Right lobe of liver (tissue), 6 donors: ENCODE measurements at places on chromosomes 7 and 10. TPM values are rescaled to one million over a fixed set of nuclear protein-coding genes. Genes with fewer than 3 reads are reported as not detected.

CYTH3 gene
- 3.6 TPM for total RNA-seq

ABCA13 gene
- total RNA-seq = 0.49 TPM

TUBB8 gene
- total RNA-seq = not detected

NFE2L3 gene
- total RNA-seq = 0.61 TPM

CYP2C9 gene
- 898 TPM for total RNA-seq

PAPOLB gene
- total RNA-seq = not detected

ASZ1 gene
- not detected for total RNA-seq

TMEM139 gene
- total RNA-seq = 18.3 TPM

CACNB2 gene
- total RNA-seq = 0.12 TPM

NPY4R2 gene
- total RNA-seq = not detected

CAMK2B gene
- 2.9 TPM for total RNA-seq

GPR15LG gene
- not detected for total RNA-seq

LOXL4 gene
- 33.4 TPM for total RNA-seq

TLX1 gene
- total RNA-seq = 0.60 TPM

PON1 gene
- total RNA-seq = 281 TPM

FGL2 gene
- 8.8 TPM for total RNA-seq

OR2A14 gene
- total RNA-seq = not detected

EBF3 gene
- total RNA-seq = not detected

KIAA1217 gene
- total RNA-seq = 24.5 TPM

ATP6V1F gene
- 26.9 TPM for total RNA-seq

VSTM4 gene
- total RNA-seq = 6.6 TPM

LGI1 gene
- 0.95 TPM for total RNA-seq

NME8 gene
- total RNA-seq = 0.53 TPM

CALML3 gene
- not detected for total RNA-seq

TDRD1 gene
- total RNA-seq = 0.15 TPM

TRIP6 gene
- total RNA-seq = 58.6 TPM

GPR22 gene
- total RNA-seq = not detected

CPN1 gene
- total RNA-seq = 60.8 TPM

FBXO24 gene
- 1.0 TPM for total RNA-seq

HSPA12A gene
- 4.2 TPM for total RNA-seq

WASHC2A gene
- 19.2 TPM for total RNA-seq

SFRP5 gene
- total RNA-seq = 1.6 TPM

TMEM196 gene
- not detected for total RNA-seq
